NCI-H1417 (cell line): ENCODE measurements at places on chromosomes 3 and 15.

DNA sequence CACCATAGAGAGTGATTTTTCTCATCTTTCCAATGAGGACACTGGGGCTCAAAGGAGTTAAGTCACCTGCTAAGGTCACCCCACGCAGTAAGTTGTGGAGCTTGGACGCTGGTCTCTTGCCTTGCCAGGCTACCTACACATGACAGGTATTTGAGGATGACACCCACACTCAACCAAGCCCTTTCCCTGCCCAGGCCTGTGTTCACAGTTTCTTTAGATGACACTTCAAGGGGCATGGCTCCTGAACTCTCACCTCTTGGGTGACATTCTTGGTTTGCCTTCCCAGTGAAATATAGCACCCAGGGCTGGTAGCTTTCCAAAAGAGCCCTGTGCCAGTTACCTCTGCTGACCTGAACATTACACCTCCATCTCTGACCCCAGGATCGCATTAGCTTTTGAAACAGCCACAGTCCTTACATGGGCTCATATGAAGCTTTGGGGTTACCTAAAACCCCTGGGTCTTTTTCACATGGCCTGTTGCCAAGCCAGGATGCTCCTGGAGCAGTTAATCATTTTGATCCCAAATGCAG, 148.0 kb downstream of the RPLP1 start:
- no peak for DNase-seq

DNA sequence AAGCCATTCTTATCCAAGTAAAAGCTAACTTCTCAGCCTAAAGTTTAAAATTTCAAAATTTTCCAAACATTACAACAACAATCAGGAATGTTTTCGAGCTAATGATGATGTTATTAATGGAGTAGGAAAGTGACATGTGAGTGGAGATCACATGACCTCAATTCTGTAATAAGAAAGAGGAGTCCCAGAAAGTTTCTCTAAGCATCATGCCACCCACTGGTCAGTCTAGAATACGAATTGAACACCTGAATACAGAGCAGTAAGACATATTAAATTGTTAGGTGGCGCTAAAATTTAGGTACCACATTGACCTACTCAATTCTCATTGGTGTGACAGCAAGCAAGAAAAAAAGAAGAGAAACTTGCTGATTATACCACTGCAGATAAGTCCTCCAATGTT, 163.9 kb downstream of the DCLK3 start:
- no peak for DNase-seq

- peak; percentile 11 for DNase-seq
Observed at GRCh38 chr3:193391902-193392301, 13.3 kb upstream of the ATP13A5 start.

DNA sequence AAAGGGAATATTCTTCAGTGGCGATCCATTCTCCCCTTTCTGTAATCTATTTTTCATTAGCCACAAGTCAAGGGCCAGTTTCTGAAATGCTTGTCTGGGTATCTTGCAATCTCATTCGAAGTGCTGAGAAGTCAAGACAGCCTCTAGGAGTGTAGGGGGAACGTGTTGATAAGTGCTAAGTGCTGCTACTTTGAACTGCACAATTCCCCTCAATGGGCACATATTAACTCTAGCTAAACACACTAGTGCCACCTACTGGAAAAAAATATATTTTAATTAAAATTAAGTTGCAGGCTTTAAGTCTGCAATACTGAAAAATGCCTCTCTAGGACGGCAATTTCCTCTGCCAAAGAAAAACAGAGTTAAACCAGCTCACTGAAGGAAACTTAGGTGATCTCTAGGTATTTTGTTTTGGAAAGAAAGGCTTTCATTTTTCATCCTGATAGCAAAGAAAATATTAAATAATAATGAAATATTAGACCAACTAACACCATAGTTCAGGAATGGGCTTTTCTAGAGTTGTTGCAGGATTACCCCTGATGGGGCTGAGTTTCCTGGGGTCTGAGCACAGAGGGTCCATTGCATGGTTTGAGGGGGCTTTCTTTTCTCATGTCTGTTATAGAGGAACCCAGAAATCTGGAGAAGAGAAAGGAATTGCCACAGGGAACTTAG, 181.9 kb upstream of the KBTBD8 start:
- peak; percentile 69 for DNase-seq

GRCh38 chr15:89654301-89654761, 936 bp downstream of the KIF7 start:
- DNase-seq = no peak

- DNase-seq = no peak
Observed at GRCh38 chr3:153855772-153856171, 265.4 kb upstream of the ARHGEF26 start.
